Naive thymus-derived CD8-positive, alpha-beta T cell (primary cell): ENCODE measurements at places on chromosomes 7 and 10. TPM values are rescaled to one million over a fixed set of nuclear protein-coding genes. Genes with fewer than 3 reads are reported as not detected.
A peak's percentile ranks its signal among the peaks of the same experiment; 100 is the strongest.

GRCh38 chr10:21020545-21020944 is 123.4 kb upstream of the NEBL start:
- DNase-seq = no peak

GRCh38 chr10:122699796-122700455 is at the start of gene C10orf120:
Gene C10orf120 (minus strand): TSS chr10:122699846. CDS start chr10:122699790, 56 bp downstream.
- DNase-seq = no peak

DNA sequence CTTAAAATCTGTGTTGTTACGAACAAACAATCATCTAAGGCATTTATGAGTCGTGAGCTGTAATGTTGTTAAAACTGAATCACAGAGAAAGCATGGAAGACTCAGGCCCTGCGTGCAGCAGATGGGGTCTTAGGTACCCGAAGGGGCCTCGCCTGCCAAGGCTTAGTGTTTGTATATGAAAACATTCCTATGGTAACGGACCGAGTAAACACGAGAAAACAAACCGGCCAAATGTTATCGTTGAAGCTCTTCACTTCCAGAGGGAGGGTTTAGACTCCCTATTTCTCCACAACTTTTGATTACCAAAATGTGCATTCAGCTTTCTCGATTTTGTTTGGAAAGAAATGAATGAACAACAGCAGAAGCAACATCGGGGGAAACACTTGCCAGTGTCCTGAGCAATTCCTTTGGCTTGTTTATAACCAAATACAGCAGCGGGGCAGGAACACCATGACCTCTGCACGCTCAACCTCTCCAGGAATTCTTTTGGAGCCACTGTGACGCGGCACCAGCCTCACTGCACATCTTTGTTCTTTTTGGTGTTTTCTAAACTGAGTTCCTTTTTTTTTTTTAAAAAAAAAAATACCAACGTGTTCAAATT is 121.6 kb upstream of the KLF6 start:
- DNase-seq = no peak

GRCh38 chr7:16801111-16801542 is 3.7 kb downstream of the AGR2 start:
- DNase-seq = no peak

DNA sequence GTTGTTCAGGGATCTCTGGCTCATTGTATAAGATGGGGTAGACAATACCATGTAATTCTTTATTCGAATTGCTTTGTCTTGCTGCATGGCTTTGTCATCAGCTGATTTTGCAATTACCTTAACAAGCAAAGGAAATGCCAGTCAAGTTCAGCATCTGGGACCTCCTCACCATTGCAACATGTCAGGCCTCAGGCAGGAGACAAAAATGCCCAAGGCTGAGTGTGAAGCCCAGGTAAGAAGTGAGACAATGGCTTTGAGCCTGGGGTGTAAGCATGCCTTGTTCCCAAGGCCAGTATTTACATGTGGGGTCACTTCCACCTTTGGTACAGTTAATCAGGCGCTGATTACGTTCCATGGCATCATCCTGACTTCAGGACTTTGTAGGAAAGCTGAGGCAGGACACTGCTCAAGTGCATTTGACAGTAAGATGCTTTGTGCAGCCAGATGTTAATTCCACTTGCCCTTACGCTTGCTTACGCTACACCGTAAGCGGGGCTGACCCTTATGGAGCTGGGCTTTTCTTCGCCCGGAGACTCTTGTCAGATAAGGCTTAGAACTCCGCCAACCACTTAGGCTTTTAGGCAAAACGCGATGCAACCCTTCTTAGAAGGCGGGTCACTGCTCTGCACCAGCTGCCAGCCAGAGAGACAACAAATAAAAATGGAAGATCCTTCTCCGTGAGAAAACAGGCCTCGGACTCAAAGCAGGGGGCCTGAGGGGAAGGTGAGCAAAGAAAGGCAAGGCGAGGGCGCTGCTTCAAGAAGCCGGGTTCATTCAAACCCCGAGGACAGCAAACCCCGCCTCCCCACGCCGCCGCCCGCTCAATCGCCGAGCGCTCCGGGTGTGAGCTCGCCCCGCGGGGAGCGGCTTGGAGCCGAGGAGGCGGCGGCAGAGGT is 1.3 kb upstream of the SP4 start:
- no peak for DNase-seq

GRCh38 chr7:66380272-66380888 is 175.2 kb downstream of the TPST1 start:
- DNase-seq = no peak

GRCh38 chr10:77837248-77837924 is 89.2 kb downstream of the DLG5 start:
- DNase-seq = peak; percentile 42

- DNase-seq = no peak
Observed at GRCh38 chr10:35926846-35927245, 284.8 kb upstream of the FZD8 start.

GRCh38 chr10:127122831-127123230 is 73.6 kb downstream of the INSYN2A start:
- DNase-seq = no peak

DNA sequence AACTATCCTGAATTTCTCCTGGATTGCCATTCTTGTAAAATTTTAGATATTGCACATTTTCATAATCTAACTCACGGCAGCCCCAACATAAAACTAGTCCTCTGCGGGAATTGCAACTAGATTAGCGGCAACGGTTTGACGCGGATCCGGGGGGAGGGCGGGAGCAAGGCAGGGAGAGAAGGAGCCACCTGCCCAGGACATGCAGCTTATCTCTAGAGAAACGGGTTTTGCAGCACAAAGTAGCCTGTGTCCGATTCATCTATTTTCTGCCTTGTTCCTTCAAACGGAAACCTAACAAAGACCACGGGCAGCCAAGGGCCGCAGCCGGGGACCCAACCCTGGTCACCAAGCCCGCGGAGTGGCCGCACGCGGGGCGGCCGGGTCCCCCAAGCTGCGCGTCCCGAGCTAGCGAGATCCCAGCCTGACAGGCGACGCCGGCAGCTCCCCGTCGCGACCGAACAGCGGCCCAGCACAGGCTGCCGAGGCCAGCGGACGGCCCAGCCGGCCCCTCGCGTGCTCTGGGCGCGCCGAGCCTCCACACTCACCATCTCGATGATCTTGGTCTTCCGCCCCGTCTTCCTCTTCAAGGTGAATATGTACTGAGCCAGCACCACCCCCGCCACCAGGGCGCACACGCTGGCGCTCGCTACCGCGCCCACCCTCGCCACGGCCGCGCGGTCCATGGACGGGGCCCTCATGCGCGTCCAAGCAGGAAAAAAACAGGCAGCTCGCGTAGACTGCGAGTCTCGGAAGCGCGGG is at the start of gene NT5C3A:
TSS of gene NT5C3A (minus strand) at position 754 of the 759 bp plus-strand sequence. CDS start at position 683, 71 bp downstream.
- no peak for DNase-seq

GRCh38 chr7:16129431-16130110 is 291.8 kb downstream of the CRPPA start:
- no peak for DNase-seq

GRCh38 chr7:12025246-12025645 is 185.8 kb upstream of the TMEM106B start:
- DNase-seq = no peak

GRCh38 chr10:132166216-132166950 is 20.4 kb upstream of the DPYSL4 start:
- DNase-seq = no peak

- DNase-seq = no peak
Observed at GRCh38 chr10:70902661-70903261, 14.4 kb upstream of the PCBD1 start.

DNA sequence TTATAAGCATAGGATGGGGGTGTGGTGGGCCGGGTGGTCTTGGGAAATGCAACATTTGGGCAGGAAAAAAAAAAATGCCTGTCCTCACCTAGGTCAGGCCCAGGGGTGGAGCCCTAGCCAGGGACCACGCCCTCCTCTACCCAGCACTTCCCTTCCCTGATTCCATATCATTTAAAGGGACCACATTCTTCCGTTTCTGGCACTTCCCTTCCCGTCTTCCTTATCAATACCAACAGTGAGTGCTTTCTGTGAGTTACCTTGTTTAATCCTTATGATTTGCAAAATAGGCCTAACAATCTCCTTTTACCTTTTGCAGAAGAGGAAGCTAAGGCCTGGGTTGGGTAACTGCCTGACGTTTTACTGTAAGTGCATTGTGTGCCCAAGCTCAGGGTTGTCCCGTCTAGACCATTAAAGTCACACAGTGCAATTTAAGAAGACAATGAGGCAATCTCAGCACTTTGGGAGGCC is 16.7 kb upstream of the C10orf95 start:
- DNase-seq = no peak

DNA sequence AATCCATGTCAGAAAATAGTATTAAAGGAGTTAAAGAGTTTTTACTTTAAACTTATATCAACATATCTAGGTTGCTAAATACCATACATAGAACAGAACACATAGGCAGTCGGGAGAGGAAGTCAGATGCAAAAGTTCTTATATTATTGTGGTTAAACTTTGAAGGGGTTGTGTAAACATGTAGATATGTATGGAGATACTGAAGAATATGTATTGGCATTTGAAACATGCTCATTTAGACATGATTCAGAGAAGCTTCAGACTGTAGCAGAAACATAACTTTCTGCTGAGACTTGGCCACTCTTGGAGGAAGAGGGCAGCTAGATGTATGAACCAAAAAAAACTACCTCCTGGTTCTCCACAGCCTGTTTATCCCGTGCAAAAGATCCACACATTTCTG is 103.5 kb upstream of the FERD3L start:
- no peak for DNase-seq

- no peak for DNase-seq
Observed at GRCh38 chr10:109774121-109774440, 149.2 kb downstream of the XPNPEP1 start.

DNA sequence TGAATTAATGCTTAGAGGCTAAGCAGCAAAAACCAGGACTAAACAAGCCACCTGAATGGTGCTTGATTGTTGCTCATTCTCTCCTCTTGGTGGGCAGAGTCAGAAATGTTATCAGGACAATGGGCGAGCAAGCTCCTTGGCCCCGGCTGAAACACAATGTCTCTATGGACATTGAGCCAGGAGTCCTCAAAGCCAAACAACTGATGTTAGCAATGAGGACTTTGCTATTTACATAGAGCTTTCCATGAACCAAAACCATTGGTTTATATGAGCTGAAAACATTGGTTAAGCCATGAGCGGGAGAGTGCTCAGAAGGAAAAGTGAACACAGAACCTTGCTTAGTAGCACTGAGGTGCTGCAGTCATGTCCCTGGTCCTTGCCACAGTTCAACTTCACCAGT is 21.5 kb upstream of the NPVF start:
- DNase-seq = no peak

DNA sequence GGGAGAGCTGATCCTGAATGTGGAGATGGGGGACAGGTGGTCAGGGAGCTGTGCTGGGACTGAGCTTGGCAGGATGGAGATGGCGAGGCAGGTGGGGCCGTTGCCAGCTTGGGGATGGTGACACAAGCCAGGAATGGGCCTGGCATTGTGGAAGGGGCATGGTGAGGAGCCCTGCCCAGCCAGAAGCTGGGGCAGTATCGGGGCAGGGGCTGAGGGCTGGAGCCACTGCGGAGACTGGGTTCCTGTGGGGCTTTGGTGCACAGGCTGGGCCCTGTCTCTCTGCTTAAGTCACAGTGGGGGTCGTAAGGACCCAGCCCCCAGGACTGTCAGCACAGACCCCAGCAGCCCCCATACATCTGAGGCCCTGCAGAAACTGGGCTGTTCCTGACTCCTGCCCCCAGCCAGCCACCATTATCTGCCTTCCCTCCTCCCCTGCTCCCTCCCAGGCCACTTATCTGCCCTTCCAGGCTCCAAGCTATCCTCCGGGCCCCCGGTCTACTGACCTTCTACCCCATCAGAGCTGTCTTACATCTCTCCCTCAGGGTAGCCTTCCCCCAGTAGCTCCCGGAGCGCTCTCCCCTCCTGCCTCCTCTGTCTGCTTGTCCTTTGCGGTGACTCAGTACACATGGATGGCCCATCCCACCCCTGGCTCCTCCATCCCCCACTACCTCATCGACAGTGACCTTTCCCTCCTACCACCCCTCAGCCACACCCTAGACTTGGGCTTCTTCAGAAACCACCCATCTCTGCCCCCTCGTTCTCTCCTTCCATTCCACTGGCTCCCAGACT is 44.2 kb downstream of the PPIF start:
- DNase-seq = no peak

GRCh38 chr10:48737886-48738285 is 53.2 kb downstream of the WDFY4 start:
- DNase-seq = no peak

DNA sequence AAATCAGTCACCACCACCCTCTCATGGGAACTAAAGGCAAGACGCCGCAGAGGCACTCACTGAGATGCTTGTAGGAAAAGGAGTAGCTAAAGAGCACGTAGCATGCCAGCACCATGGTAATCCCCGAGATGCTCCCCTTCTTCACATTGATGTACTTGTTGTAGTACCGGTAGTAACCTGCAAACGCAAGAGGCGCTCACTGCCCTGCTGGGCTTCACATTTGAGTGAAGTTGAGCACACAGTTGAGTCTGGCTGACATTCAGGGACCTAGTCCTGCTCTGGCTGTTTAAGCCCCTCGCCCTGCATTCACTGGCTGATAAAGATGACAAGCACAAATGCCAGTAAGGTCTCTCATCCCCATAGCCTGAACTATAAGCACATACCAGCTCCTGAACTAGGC is 6.9 kb downstream of the ATP5MF start:
- DNase-seq = no peak

Gene DPYSL4
- 1.2 TPM for total RNA-seq

Gene C10orf105
- 0.25 TPM for total RNA-seq

Gene CDHR1
- total RNA-seq = 0.80 TPM

Gene H2BK1
- 2.5 TPM for total RNA-seq

Gene RGR
- total RNA-seq = not detected

Gene PLAU
- total RNA-seq = 0.26 TPM

Gene HECW1
- total RNA-seq = not detected

Gene MBL2
- not detected for total RNA-seq
